Stimulated activated CD8-positive, alpha-beta memory T cell treated with anti-CD3 and anti-CD28 coated beads, Interleukin-2, amount 100 ng/mL, for 48 hours (primary cell): ENCODE measurements at places on chromosomes 6 and 20.

- no peak for DNase-seq
These were observed 143.3 kb upstream of the MAP3K7 start for GRCh38 chr6:90730151-90730673.

- no peak for DNase-seq
These were observed 2.1 kb downstream of the AKAP12 start for GRCh38 chr6:151241853-151242252.

DNA sequence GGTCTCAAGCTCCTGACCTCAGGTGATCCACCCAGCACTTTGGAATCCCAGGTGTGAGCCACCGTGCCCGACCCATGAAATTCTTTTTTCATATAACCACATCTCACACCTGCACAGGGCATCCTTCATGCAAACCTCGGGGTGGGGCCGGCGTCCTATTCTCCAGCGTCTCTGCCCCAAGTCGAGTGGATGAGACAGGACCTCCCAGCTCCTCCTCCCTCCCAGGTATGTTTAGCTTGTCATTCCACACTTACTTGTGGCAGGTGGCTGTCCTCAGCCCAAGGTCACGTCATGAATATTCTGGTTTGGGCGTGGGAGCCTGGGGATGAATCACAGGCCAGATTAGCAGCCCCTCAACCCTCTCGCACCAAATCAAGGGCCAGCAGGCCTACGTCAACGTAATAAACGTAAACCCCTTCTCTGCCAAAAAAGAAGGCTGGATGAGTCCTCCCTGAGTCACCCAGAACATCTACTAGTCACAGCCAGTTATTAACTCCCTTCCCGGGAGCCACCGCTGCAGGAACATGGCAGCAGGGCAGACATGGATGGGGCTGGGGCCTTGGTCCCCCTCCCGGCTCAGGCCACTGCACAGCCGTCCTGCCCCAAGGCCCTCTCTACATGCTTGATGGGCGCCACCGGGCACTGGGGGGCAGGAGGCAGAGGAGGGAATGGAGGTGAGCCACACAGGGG is 91.7 kb downstream of the YTHDF1 start:
- no peak for DNase-seq

GRCh38 chr6:105397987-105398386 is 4.9 kb downstream of the PREP start:
- DNase-seq = no peak

DNA sequence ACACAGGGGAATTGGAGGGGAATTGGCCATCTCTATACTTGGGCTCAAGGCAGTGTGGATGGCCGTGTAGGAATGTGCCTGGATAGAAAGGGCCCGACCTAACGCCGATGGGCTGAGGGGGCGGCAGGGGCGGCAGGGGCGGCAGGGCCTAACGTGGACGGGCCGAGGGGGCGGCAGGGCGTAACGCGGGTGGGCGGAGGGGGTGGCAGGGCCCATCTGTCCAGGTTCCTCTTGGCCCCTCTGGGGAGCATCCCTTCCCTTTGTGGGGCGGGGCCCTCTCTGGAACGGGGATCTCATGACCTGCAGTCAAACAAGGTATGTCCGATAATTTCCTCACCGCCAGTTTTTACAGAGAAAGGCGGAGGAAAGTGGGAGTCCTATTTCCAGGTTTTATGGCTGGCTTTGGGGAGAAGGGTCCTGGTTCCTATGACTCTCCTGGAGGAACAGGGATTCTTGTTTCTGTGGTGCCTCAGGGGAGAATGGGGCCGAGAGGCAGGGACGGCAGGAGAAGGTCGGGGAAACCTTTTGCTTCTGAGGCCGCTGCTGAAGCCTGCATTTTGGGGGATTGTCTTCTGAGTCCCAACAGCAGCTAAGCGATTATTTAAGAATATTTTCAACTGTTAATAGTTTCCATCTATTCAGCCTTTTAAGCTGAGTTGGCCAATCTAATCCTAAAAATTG is 100.8 kb upstream of the FRMD1 start:
- no peak for DNase-seq
